GM23338 (cell line): ENCODE measurements at places on chromosomes 2 and 18. TPM values are rescaled to one million over a fixed set of nuclear protein-coding genes. Genes with fewer than 3 reads are reported as not detected.

GRCh38 chr2:238729261-238729935, 118.5 kb upstream of the TWIST2 start:
- no peak overlapping the region for H3K4me3 ChIP-seq
- H3K4me1 ChIP-seq: no peaks in the 10 kb centered on the region
- H3K36me3 ChIP-seq: no peaks in the 10 kb centered on the region
- no peak overlapping the region for H3K27ac ChIP-seq
- H3K27me3 ChIP-seq: no peaks in the 10 kb centered on the region

- no peaks in the 10 kb centered on the region for H3K36me3 ChIP-seq
- DNase-seq: peak; percentile 45
- peaks cover 18% of the 10 kb centered on the region for H3K4me1 ChIP-seq
These were observed 129.7 kb upstream of the TTC39C start for GRCh38 chr18:23884681-23885375.

DNA sequence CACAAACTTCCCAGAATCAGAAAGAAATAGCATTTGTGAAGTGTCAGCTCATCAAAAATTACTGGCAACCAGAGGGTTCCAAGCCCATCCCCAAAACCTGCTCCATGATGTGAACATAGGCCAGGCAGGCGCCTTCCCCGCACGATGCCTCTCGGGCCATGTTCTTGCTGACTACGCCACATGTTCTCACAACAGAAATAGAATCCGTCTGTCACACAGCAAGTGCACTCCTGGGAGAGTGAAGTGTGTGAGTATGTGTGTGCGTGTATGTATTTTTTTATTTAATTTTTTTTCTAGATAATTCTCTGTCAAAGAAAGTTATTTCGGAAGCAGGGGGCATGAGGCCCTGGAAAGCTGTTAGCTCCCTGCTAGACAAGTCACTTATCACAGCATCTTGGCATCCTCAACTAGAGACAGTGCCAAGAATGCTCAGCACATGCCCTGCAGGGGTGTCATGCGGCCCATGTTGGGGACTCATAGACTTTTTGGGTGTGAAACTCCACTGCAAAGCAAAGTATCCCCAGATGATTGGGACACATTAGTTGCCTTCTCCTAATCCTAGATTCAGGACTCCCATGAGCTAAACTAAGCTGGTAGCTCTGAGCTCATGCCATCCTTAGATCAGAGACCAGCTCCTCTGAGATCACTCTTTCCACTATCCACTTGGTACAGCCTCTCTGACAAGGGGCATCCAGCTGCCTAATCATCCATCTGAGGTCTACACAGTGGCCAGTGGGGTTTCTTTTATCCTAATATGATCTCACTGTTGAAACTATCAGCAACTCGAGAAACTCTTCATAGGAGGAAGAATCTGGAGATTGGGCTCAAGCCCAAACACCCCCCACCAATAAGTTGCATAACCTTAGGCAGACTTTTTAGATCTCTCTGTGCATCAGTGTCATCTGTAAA, 53.2 kb upstream of the CYRIA start:
- DNase-seq: no peak
- no peaks in the 10 kb centered on the region for H3K36me3 ChIP-seq
- no peak overlapping the region for H3K27ac ChIP-seq
- H3K4me3 ChIP-seq: no peak overlapping the region

GRCh38 chr2:1757567-1757966, 13.3 kb upstream of the PXDN start:
- H3K4me3 ChIP-seq: no peak overlapping the region
- H3K4me1 ChIP-seq: no peaks in the 10 kb centered on the region
- no peaks in the 10 kb centered on the region for H3K36me3 ChIP-seq

Gene EPAS1
- total RNA-seq: 5.4 and 5.7 TPM in 2 replicates

Gene ANO7
- 3.3 and 5.1 TPM in 2 replicates for total RNA-seq

Gene ASB18
- not detected in 2 replicates for total RNA-seq

Gene B3GNT7
- total RNA-seq: 78.1 and 89.4 TPM in 2 replicates

GRCh38 chr18:3209859-3210569, 9.8 kb downstream of the MYOM1 start:
- no peaks in the 10 kb centered on the region; the same call in 1 of the 2 replicates for H3K4me1 ChIP-seq
- H3K27ac ChIP-seq: no peak overlapping the region
- H3K36me3 ChIP-seq: no peaks in the 10 kb centered on the region

DNA sequence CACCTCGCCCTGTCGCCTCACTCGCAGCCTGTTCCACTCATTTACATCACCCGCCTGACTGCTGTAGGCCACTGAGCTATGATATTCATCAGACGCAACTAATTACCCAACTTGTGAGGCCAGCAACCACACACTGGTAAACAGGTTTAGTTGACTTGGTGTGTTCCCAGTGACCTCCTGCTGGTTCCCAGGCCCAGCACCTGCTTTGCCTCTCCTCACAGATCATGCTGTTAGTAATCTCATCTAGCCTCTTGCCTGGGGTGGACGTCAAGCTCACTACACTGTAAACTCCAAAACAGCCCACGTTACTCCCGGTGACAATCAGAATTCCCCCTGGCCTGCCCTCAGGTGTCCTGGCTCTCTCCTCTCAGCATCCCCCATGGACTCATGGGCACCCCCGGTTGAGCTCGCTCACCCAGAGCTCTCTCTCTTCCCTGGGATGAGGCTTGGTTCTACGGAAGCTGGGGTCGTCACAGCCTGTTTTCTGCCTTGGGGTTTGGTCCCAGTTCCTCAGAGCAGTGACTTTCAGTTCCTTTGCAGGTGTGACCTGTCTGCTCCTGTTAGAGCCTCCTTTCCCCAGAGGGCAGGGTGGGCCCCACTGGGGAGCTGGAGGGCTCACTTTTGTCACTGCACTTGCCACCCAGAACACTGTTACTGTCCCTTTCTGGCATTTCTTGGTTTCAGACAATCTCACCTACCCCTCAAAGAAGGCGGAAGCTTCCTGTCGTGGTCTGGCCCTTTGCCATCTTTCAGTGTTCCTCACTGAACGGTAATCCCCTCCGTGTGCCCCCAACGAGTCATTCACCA, 40.3 kb downstream of the INPP5D start:
- no peak overlapping the region for H3K27ac ChIP-seq
- H3K4me3 ChIP-seq: no peak overlapping the region
- no peaks in the 10 kb centered on the region for H3K36me3 ChIP-seq
- no peak for DNase-seq
- no peaks in the 10 kb centered on the region for H3K4me1 ChIP-seq

DNA sequence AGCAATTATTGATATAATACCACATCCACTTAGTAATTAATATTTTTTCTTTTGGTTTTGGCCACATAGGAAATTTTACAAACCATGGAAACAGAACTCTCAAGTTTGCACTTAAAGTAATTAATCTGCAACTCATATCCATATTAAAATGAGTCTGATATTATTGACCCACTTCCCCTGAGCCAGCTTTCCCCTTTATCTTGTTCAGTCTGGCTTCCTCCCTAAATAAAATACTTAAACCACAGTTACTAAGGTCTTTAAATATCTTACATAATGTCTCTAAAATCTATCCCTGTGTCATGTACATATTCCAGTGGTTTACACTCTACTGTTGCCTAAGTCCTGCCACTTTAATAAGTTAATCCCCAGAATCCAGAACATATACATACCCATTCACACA, 564.9 kb upstream of the FSHR start:
- no peak overlapping the region for H3K4me3 ChIP-seq
- DNase-seq: no peak
- H3K27me3 ChIP-seq: no peaks in the 10 kb centered on the region
- no peak overlapping the region for H3K27ac ChIP-seq
- no peaks in the 10 kb centered on the region for H3K4me1 ChIP-seq

- H3K4me1 ChIP-seq: peaks cover 8% of the 10 kb centered on the region
- H3K36me3 ChIP-seq: no peaks in the 10 kb centered on the region
- 0 out of 2 replicates have a peak, but pooled peaks cover 4% of the 10 kb centered on the region for H3K27me3 ChIP-seq
- no peak overlapping the region for H3K27ac ChIP-seq
These were observed 158.3 kb downstream of the ZFP36L2 start for GRCh38 chr2:43068041-43068533.

GRCh38 chr2:209472112-209472832, 48.4 kb downstream of the MAP2 start:
- peak; percentile 17 for DNase-seq
- H3K36me3 ChIP-seq: no peaks in the 10 kb centered on the region
- H3K27ac ChIP-seq: no peak overlapping the region
- H3K4me1 ChIP-seq: peaks cover 8% of the 10 kb centered on the region; the same call in 1 of the 2 replicates

Gene FKBP7
- total RNA-seq: 8.3 and 8.6 TPM in 2 replicates

- DNase-seq: peak; percentile 83
- no peaks in the 10 kb centered on the region for H3K4me1 ChIP-seq
- no peak overlapping the region for H3K27ac ChIP-seq
- no peaks in the 10 kb centered on the region for H3K36me3 ChIP-seq
- H3K4me3 ChIP-seq: no peak overlapping the region
These were observed 1184.0 kb upstream of the GYPC start for GRCh38 chr2:125471963-125472362.

DNA sequence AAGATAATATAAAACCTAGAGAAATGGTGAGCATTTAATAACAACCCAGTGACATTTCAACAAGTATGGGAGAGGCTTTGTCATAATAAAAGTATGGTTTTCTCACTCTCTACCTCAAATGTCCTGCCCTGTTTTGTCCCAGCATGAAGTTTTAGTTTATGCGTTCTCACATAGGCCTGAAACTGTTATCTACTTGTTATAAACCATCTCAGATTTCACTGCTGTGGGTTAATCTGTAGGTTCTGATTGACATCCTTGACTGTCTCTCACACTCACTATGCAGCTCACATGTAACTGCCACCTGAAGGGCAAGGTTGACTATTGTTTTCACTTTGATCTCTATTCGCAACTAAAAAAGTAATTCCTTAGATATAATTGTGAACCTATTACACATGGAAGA, 44.9 kb downstream of the ZEB2 start:
- H3K4me3 ChIP-seq: no peak overlapping the region
- no peak overlapping the region for H3K27ac ChIP-seq
- DNase-seq: no peak

Gene SH3RF3
- total RNA-seq: 0.63 and 1.2 TPM in 2 replicates

Gene TMEM163
- total RNA-seq: 0.85 and 1.1 TPM in 2 replicates

GRCh38 chr2:16615246-16615645, 50.4 kb downstream of the CYRIA start:
- H3K36me3 ChIP-seq: no peaks in the 10 kb centered on the region
- H3K4me3 ChIP-seq: no peak overlapping the region
- no peak for DNase-seq
- H3K4me1 ChIP-seq: no peaks in the 10 kb centered on the region; the same call in 1 of the 2 replicates
- no peak overlapping the region for H3K27ac ChIP-seq
- no peaks in the 10 kb centered on the region for H3K27me3 ChIP-seq

DNA sequence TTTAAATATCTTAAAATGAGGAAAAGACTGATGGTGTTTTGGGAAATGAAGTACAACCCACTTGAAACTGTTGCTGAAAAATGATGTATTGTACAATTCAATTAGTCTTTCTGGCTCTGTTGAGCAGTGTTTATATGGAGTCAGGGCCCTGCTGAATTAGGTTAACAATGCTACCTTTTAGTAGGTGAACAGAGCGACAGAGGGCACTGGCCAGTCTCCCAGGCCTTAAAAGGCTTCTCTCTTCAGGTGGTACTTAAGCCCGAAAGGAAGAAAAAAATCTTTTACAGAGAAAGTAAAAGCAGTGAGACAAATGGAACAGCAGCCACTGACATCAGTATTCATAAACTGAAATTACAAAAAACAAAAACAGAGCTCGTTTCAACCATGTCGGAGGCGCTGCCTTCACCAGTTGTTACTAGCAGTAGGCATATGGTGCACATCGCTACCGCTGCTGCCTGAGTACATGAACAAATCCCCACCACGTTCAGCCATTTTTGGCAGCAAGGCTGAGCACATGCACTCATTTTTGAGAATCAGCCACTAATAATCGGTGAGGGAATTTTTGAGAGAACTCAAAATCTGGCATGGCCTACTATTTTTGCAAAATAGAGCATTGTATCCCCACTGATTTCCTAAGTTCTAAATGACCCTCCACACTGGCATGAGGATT, 91.8 kb downstream of the PLEKHM3 start:
- no peaks in the 10 kb centered on the region for H3K27me3 ChIP-seq
- 0 out of 2 replicates have a peak overlapping the region, but pooled peaks have one; percentile 5 for H3K27ac ChIP-seq
- H3K4me3 ChIP-seq: no peak overlapping the region
- H3K4me1 ChIP-seq: peaks cover 25% of the 10 kb centered on the region
- no peaks in the 10 kb centered on the region; the same call in 1 of the 2 replicates for H3K36me3 ChIP-seq

- no peak overlapping the region for H3K4me3 ChIP-seq
- no peak overlapping the region for H3K27ac ChIP-seq
- H3K27me3 ChIP-seq: no peaks in the 10 kb centered on the region
- DNase-seq: no peak
- H3K36me3 ChIP-seq: no peaks in the 10 kb centered on the region
These were observed 164.5 kb downstream of the LCLAT1 start for GRCh38 chr2:30611583-30611982.

- H3K4me1 ChIP-seq: no peaks in the 10 kb centered on the region
- H3K27me3 ChIP-seq: no peaks in the 10 kb centered on the region
- DNase-seq: no peak
- H3K36me3 ChIP-seq: no peaks in the 10 kb centered on the region
- H3K27ac ChIP-seq: no peak overlapping the region
These were observed 120.4 kb upstream of the COL5A2 start for GRCh38 chr2:189299974-189300373.

Gene SNORC
- 0.62 and 0.80 TPM in 2 replicates for total RNA-seq
